ENCODE measurements at places on chromosomes 1 and 21.
A peak's percentile ranks its signal among the peaks of the same experiment; 100 is the strongest.

DNA sequence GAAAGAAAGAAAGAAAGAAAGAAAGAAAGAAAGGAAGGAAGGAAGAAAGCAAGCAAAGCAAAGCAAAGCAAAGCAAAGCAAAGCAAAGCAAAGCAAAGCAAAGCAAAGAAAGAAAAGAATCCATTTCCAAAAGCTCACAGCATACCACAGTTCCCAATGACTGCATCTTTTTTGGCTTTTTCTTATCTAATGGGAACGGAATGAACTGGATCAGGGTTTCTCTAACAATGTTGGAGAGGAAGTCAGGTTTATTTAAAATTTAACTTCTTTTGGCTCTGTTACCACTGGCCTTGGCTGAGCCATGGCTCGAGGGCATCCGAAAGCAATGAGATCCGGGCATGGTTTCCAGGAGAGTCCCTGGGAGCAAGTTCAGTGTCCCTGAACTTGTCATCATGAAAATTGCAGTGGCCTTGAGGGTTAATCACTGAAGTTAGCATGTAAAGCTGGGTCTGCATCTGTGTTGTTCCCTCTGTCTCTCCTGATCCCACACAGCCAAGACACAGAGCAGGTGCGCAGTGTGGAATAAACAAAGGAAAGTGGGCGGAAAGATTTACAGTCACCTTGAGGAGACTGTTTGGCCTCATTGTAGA is 34.6 kb upstream of the CTPS1 start:
- no peak for DNase-seq

DNA sequence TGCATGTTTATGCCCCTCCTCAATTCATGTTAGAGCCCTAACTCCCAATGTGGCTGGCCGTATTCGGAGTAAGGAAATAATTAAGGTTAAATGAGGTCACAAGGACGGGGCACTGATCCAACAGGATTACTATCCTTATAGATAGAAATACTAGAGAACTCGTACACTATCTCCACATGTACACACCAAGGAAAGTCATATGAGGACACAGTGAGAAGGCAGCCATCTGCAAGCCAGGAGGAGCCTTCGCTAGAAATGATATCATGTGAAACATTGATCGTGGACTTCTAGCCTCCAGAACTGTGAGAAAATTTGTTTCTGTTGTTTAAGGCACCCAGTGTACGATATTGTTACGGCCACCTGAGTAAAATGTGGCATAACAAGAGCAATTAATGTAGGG is 79.7 kb downstream of the FAF1 start:
- DNase-seq: no peak

- no peak for DNase-seq
Measured at GRCh38 chr21:35404247-35404646, 355.1 kb upstream of the RUNX1 start.

GRCh38 chr1:177596485-177596884 is 373.4 kb downstream of the SEC16B start:
- no peak for DNase-seq

DNA sequence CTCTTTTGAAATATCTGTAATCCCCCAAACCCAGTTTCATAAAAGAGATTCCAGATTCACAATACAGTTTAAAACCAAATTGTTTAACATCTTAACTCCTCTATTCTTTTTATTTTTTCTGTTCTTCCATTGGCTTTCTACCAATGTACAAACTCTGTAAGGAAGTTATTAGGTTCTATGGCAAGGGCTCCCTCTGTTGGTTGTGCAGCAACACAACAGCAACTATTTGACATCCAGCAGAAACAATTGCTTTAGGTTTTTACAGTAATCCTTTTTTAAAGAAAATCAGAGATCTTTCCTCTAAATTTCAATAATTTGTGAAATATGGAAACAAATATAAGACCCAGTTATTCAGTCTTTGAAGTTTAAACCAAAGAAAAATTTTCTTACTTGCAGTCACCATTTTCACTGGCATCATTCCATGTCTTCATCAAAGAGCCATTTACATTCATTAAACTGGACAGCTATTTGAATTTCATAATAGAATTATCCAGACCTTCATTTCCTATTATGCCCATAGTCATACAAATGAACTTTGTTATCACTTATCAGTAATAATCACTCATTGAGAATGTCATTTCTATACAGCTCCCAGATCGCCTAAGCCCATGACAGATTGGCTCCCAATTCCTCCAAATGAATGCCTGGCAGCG is 46.5 kb upstream of the RNF11 start:
- DNase-seq: peak; percentile 47

DNA sequence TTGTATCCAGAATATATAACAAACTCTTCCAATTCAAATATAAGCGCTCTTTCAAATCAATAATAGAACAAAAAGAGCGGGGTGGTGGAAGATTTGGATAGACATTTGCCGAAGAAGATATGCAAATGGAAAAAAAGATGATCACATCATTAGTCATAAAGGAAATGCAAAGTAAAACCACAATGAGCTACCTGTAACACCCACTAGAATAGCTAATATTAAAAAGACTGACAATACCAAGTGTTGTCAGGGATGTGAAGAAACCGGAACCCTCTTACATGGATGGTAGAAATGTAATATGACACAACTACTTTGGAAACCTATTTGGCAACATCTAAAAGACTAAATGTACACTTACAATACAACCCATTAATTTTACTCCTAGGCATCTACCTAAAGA is 5.7 kb upstream of the TRAF5 start:
- no peak for DNase-seq

- DNase-seq: no peak
Measured at GRCh38 chr1:33324677-33325575, 4.0 kb upstream of the A3GALT2 start.

- no peak for DNase-seq
Measured at GRCh38 chr1:17721444-17721843, 33.7 kb upstream of the ACTL8 start.

GRCh38 chr1:245652660-245653427 is 498.1 kb downstream of the KIF26B start:
- no peak for DNase-seq

DNA sequence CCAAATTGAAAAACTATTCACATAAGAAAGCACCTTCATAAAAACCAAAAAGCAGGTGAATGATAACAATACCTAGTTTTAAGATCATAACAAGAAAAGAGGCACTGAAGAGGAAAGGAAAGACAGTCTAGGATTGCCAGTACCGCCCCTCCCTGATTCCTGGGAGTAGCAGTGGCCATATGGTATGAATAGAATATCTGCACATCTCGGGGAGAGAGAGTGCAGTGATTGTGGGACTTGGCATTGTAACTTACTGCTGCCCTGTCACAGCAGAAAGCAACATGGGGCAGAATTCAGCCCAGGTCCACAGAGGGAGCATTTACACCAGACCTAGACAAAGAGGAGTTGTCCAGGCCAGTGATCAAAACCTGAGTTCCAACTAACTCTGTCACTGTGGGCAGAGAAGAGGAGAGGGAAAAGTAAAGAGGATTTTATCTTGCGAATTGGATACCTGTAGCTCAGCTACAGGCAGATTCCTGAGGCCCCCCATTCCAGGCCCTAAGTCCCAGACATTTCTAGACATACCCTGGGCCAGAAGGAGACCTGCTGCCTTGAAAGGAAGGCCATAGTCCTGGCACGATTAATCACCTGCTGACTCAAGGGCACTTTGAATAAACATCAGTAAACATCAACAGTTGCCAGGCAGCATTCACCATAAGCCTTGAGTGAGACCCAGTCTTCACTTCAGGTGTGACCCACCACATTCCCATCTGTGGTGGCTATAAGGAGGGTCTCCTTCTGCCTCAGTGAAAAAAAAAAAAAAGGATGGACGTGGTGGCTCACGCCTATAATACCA is 397.5 kb downstream of the TGFB2 start:
- DNase-seq: no peak

- no peak for DNase-seq
Measured at GRCh38 chr1:14590411-14591180, 7.9 kb upstream of the KAZN start.

- no peak for DNase-seq
Measured at GRCh38 chr21:31193761-31194160, 150.3 kb downstream of the TIAM1 start.

GRCh38 chr1:26791148-26791547 is 3.4 kb downstream of the PIGV start:
- DNase-seq: no peak

DNA sequence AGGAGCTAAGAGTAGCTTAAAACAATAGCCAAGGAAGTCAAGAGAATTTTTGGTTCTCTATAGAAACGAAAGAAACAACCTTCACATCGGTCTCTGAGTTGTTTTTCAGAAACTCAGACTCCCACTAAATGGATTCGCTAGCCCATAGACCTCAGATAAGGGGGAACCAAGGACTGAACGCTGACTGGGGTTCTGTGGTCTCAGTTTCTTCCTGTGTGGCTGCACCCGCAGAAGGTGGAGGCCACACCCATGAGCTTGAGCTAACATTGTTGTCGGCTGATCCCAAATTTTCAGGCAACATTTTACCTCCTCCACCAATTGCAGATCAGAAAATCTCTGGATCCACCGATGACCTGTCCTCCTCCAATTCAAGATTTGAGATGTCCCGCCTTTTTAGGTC is 456.1 kb downstream of the AJAP1 start:
- DNase-seq: no peak

DNA sequence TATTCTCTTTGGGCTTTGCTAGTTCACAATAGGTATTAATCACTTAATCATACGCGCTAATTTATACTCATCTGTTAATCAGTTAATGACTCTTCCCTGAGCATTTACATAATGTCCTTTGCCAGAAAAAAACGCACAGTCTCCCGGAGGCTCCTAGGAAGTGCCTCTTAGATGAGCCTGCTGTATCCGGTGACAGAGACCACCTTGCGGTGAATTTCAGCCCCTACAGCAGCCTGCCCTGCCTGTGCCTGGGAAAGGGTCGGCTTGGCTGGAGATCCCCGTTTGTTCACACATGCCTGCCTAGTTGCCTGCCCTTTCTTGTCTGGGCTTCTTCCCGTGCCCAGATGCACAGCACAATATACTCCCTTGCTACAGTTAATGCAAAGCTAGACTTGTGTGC is 152.9 kb downstream of the ZBTB18 start:
- no peak for DNase-seq

- DNase-seq: no peak
Measured at GRCh38 chr1:188762166-188762743, 1715.4 kb downstream of the BRINP3 start.

- no peak for DNase-seq
Measured at GRCh38 chr1:116572771-116573430, 2.1 kb upstream of the CD58 start.

DNA sequence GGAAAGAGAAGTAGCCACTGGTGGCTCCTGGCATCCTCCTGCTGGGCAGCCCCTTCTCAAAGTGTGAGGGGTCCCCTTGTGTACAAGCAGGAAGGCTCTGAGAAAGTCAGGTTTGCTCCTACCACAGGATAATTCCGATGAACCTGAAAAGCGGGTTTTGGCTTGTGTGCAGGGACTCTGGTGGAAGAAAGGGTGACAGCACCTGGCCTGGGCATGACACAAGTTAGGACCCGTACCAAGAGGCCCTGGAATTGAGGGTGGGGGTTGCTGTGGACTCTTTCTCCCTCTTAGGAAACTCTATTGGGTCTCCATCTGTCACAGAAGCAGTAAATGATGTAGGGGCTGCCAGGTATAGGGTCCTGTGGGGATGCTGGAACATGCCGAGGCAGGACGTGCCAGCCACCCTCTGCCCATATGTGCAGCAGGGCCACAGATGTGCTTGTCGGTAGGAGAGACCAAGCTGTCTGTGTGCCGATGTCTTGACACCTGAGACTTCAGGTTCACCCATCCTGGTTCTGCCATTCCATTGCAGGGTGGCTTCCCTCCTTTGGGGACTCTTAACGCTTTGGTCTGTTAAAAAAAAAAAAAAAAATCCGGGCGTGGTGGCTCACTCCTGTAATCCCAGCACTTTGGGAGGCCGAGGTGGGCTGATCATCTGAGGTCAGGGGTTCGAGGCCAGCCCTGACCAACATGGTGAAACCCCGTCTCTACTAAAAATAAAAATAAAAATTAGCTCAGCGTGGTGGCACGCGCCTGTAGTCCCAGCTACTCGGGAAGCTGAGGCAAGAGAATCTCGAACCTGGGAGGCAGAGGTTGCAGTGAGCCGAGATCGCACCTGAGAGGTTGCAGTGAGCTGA is 9.8 kb downstream of the C1orf35 start:
- DNase-seq: no peak

DNA sequence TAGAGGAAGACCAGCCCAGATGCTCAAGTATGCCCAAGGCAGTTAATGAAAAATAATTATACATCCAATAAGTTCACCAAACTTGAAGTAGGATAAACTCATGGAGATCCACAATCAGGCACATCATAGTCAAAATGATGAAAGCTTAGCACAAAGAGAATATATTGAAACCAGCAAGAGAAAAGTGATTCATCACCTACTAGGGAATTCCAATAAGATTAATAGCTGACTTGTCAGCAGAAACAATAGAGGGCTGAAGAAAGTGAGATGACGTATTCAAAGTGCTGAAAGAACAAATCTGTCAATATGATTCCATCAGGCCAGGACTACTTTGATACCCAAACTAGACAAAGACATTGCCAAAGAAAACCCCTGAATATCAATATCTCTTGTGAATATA is 251.7 kb upstream of the BEND5 start:
- DNase-seq: no peak

DNA sequence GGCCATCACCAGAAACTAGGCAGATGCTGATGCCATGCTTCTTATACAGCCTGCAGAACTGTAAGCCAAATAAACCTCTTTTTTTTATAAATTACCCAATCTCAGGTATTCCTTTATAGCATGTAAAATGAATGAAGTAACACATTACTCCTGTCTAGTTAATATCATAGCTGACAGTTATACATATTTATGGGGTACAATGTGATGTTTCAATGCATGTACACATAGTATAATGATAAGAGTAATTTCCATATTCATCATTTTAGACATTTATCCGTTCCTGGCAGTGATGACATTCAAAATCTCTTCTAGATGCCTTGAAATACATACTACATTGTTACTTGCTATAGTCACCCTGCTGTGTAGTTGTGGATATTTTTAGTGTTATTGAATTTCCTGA is 85.4 kb upstream of the SLC35F3 start:
- no peak for DNase-seq

DNA sequence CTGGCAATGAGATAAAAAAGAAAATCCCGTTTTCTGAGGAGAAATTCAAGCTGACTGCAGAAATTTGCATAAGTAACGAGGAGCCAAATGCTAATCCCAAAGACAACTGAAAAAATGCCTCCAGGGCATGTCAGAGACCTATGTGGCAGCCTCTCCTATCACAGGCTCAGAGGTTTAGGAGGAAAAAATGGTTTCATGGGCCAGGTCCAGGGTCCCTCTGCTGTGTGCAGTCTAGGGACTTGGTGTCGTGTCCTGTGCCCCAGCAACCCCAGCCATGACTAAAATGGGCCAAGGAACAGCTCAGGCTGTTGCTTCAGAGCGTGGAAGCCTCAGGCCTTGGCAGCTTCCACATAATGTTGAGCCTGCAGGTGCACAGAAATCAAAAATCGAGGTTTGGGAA is 456.5 kb downstream of the DPYD start:
- no peak for DNase-seq

- DNase-seq: no peak
Measured at GRCh38 chr1:46030876-46031660, 101.4 kb downstream of the PIK3R3 start.

- DNase-seq: no peak
Measured at GRCh38 chr1:194755241-194755994, 1569.0 kb upstream of the B3GALT2 start.

Data from neural crest cell (in vitro differentiated cells).